CD8-positive, alpha-beta T cell (primary cell): ENCODE measurements at places on chromosomes 7 and 10.

- no peak for DNase-seq
These were observed 260.9 kb downstream of the ZMYND11 start for GRCh38 chr10:396107-396506.

GRCh38 chr10:46255801-46256747 is 30.7 kb upstream of the ANTXRL start:
- no peak for DNase-seq

GRCh38 chr10:329361-330099 is 194.3 kb downstream of the ZMYND11 start:
- DNase-seq, result peak; percentile 45

GRCh38 chr7:73461782-73462285 is 28.3 kb downstream of the FZD9 start:
- DNase-seq, result no peak

DNA sequence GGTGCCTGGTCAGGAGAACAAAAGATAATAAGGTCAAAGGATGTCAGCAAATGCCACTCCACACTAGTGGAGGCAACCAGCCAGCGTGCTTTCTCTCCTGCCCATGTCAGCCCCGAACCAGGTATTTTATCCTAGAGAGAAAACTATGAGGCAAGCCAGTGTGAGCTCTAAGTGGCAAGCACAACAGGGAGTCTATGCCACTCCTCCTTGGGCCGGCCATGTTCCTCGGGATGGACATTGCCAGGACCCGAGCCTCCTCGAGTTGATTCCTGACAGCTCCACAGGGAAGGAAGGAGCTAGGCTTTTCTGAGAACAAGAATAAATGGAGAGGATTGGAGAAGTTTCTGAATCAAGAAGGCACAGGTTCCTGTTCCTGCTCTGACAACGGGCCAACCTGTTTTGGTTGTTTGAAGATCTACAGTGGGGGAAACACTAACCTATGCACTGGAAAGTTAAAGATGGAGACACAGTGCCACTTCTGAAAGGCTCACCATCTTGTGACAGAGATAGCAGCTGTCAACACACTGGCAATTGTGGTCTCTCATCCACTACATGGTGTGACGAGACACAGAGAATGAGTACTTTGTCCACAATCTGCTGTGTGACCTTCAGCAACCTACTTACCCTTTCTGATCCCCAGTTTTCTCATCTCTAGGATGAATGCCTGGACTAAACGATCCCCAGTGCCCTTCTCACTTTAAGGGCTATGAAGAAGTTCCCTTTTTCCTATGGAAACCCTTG is 28.8 kb downstream of the ABLIM1 start:
- DNase-seq, result no peak

DNA sequence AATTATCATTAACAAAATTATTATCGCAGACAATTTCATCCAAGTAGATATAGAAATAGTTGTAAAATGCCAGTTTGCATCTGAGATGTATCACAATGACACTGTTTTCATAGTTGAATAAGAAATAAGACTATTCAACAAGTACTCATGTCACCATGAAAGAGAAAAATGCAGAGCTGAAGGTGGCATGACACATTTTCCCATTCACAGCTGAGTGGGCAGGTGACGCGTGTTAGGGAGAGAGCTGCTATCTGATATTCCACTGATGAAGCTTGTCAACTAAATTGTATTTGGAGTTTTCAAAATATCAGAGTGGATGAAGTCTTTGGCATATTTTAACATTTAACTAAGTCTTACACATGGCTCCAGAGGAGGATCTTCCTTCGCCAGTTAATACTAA is 70.3 kb upstream of the HDAC9 start:
- DNase-seq, result no peak

DNA sequence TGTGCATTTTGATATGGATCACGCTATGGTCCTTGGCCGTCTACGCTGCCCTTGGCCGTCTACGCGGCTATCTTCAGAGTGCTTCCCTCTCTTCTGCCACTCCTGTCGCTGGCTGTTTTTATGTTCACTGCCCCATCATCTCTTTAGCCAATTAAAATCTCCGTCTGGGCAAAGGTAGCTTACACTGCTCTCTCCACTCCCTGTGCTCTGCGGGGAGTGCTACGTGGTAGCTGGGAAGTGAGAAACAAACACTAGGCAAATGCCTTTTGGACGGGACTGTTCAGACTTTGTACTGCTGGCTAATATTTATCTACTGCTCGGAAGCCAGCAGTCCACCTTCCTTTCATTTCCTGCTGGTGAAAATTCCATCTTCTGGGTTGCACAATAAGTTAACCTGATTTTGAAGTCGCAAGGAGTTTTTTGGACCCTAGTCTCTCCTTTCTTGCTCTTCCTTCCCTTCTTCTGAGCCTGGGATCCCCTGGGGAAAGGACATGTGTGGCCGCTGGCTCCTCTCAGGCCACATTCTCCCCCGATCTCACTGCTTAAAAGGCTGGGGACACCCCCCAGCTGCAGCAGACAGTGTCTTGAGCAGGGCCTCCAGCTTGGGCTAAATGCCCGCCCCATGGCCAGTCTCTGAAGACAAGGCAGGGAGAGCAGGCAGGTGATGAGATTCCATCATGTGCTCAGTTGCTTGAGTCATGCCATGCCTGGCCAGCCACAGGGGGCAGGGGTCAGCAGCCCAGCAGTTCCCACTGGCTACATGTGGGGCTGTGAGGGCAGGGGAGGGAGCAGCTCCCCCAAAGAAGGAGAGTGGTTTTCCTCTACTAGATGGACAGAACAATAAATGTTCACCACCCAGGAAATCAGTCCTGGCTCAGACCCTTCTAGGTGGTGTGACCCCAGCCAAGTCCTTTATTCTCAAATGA is 25.5 kb upstream of the RBM33 start:
- DNase-seq, result no peak

DNA sequence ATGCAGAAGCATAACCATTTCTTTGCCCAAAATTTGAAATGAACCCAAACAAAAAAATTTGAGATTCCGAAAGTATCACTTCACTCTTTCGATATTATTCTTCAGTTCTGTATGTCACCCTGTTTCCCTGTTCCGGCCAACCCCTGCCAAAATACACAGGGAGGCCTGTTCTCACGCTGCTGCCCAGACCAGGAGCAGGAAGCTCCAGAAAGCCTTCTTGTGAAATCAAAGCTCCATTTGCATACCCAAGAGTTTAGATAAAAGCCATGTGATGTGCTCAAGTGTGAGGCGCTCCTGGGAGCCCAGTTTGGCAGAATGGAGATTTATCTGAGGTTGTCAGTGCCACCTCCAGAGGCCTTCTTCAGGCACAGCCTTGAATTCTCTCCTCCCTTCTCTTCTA is 236.2 kb downstream of the FGFR2 start:
- no peak for DNase-seq

DNA sequence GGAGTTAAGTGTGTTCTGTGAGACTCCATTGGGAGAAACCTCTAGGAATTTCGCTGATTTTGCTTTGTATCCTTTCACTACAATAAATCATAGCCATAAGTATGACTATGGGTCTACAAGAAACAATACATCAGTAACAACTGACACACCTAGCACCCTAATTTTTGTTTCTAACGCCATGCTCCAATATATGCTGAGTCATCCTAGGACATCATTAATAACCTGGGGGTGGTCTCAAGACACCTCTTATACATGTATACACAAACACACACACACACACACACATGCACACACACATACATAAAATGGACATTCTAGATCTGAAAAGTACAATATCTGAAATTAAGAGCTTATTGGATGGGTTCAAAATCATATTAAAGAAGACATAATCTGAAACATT is 18.2 kb downstream of the ZNF248 start:
- no peak for DNase-seq

DNA sequence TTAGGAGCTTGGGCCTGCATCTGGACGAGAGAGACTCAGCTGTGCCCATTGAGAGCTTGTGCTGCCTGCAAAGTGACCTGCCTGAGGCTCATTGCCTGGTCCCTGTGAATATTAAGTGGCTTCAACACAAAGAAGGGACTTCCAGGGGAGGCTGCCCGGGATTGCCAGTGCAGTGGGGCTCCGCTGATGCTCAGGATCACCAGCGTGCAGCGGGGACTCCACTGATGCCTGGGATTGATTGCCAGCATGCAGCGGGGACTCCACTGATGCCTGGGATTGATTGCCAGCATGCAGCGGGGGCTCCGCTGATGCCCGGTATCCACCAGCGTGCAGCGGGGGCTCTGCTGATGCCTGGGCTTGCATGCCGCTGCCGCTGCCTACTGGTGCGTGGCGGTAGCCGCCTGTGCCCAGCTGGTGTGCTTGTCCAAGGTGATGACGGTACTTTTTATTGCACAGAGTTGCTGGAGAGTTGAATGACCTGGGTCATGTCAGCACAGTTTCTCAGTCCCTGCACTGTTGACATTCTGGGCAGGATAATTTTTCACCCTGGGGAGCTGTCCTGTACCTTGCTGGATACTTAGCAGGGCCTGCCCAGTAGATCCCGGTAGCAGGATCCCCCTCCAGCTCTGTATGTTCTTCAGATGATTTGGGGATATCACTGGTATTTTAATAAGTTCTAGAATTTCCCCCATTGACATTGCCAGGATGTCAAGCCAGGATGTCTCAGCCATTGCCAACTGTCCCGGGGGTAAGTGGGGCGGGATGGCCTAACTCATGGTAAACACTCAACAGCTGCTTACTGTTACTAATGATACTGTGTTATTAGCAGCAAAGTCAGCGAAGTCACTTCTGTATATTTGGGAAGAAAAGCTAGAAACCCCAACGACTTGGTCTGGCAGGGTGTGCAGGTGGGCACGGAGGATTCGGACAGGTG is 13.0 kb downstream of the DOCK1 start:
- DNase-seq, result no peak

GRCh38 chr10:68982389-68982788 is 6.2 kb upstream of the KIFBP start:
- no peak for DNase-seq

- no peak for DNase-seq
These were observed 127.8 kb upstream of the ZNF746 start for GRCh38 chr7:149625340-149625946.

DNA sequence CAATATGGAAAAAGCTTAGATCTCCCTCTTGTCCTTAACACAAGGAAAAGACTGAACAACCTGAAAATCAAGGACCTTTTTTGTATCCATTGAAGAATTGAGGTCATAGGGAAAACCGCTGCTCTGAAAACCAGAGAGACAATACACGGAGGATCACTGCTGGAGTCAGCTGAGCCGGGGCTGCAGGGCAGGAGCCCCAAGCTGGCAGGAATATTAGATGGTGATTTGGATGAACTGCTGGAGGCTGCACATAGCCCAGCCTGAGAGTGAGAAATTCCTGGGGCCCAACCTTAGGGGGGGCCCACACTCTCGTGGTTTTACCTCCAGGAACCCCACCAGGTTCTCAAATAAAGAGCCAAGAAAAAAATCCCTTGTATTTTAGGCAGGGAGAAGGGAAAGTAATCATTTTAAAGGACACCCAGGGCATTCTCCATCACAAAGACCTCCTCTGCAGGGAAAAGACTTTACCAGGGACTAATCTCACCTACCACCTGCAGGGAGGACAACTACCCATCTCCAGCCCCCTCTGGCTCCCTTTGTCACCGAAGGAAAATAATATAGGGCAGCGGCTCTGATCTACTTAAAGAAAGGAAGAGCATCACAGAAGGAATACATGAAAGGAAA is 55.4 kb upstream of the RNF32 start:
- DNase-seq, result no peak

- DNase-seq, result no peak
These were observed 463 bp upstream of the UPP1 start for GRCh38 chr7:48088559-48089045.

- DNase-seq, result no peak
These were observed 14.7 kb upstream of the FAM171A1 start for GRCh38 chr10:15385552-15386455.

GRCh38 chr10:122441961-122442360 is 12.5 kb upstream of the ARMS2 start:
- DNase-seq, result no peak

DNA sequence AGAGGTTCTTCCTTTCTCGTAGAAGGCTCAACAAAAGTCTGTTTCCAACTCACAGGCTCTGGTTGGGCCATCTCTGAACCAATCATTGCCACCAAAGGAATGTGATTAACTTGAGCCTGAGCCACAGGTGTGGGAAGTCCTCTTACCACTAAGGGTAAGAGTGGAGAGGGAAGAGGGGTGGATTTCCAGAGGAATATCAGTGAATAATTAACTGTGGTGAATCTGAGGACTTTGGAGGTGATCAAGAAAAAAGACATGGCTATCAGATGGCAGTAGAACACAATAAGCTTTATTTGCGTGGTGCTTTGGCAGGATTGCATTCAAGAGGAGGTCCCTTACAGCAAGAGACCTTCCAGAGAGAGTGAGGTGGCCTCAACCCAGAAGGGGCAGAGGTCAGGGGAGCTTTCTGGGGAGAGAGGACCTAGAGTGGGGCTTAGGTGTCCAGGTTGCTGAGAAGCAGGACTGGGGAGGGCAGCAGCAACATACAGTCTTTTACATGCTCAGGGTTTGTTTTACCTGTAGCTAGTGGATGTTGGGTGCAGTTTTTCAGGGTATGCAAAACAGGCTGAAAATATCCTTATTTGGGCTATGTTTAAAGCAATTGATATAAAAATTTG is 61.4 kb downstream of the BBS9 start:
- no peak for DNase-seq

- DNase-seq, result no peak
These were observed 47.7 kb upstream of the INPP5A start for GRCh38 chr10:132489704-132490534.

GRCh38 chr10:120715171-120715570 is 136.0 kb upstream of the WDR11 start:
- no peak for DNase-seq

DNA sequence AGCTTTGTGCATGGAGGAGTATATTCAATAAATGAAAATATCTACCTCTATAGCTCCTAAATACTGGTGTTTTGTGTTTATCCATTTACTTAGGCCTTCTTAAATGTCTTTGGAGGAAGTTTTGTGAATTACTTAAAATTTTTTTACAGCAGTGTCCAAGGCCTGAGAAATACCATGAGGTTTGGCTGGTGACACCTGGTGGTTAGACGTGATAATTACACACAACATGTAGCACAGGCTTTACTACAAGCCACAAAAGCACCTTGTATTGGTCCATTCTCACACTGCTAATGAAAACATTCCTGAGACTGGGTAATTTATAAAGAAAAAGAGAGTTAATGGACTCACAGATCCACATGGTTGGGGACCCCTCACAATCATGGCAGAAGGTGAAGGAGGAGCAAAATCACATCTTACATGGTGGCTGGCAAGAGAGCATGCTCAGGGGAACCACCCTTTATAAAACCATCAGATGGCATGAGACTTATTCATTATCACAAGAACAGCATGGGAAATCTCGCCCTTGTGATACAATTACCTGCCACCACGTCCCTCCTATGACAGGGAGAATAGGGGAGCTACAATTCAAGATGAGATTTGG is 20.6 kb downstream of the HYAL4 start:
- DNase-seq, result peak; percentile 37
